Foreskin keratinocyte (primary cell): ENCODE measurements at places on chromosomes 2 and 18. TPM values are rescaled to one million over a fixed set of nuclear protein-coding genes. Genes with fewer than 3 reads are reported as not detected.
A peak's percentile ranks its signal among the peaks of the same experiment; 100 is the strongest.

GRCh38 chr2:120539937-120540718 is 194.2 kb downstream of the INHBB start:
- peak; percentile 70 for DNase-seq

GRCh38 chr2:137117385-137117784 is 352.0 kb downstream of the THSD7B start:
- peak; percentile 18 for DNase-seq

DNA sequence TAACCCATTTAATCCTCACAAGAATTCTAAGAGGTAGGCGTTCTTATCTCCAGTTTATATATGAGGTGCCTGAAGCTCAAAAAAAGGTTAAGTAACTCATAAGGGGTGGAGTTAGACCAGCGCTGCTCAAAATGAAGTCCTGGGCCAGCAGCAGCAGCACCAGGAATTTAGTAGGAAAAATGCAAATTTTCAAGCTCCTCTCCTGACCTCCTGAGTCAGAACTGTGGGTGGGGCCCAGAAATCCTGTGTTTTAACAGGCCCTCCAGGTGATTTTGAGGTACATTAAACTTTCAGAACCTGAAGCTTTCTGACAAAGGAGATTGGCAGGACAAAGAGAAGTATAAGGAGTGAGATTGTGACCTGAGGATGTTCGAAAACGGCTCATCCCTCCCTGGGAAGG is 66.0 kb upstream of the CCDC85A start:
- DNase-seq = peak; percentile 58

DNA sequence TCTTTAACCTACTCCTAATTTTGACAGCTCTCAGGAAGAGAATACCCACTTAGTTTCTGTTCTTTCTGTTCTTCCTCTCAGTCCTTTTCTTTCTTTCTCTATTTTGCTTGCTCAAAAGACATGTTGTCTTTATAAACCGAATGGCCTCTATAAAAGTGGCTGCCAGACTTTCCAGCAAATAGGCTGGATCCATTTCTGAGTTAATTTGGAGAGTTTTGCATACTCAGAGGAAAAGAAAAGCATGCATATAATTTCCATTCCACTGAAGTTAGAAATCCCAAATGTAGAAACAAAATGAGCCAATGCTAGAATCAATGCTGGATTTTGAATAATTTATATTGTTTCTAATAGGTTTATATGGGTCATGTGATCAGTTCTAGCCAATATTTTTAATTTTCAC is 65.9 kb downstream of the FAM124B start:
- DNase-seq = no peak

- DNase-seq = no peak
Observed at GRCh38 chr2:239293775-239294430, 106.9 kb downstream of the HDAC4 start.

DNA sequence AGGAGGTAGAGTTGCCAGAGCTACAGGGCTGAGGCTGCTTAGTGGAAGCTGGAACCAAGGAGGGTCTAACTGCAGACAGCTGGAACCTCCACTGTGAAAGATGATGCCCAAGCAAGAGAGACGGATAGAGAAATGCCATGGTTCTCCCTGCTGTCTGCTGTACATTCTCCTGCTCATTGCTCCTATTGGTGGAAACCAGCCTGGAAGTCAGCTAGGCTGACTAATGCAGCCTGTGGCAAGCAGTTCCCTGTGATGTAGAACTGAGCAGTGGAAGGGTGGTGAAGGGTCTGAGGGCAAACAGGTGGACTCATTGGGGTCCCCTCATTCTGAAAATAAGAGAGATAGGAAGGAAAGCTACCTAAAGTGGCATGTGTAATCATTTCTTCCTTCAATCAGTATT is 563.6 kb downstream of the SLC4A3 start:
- no peak for DNase-seq

DNA sequence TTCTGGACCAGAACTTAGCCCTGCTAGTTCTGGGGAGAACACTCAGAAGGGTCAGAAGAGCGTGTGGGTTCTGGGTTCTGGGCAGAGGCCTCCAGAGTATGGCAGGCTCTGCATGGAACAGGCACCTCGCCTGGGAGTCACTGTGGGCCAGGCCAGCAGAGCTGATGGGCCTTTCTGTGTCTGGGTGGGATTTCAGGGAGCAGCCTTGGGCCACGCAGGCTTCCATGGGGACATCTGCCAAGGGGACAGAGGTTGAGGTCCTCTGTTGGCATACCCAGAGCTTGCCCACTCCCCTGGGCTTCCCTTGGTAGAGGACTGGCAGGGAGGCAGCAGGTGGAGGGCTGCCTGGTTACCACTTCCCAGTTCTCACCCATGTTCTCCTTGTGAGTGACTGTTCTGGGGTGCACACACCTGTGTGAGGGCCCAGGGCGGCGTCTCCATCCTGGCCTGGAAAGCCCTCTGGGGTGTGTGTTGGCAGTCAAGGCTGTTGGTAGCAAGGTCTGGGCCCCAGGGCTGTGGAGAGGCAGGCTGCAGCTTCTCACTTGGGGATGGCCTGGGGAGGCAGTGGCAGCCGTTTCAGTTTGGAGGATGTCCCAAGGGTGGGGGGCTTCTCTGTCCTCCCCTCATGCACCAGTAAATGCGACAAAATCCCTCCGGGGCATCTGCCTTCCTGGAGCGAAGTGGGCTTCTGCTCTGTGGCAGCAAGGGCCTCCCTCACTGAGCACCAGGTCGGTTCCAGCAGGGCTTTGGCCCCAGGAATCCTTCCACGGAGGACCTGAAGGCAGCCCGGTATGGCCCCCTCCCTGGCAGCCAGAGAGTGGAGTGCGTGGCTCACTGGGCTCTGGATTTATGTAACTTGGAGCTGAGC is 74.6 kb upstream of the HDAC4 start:
- DNase-seq = no peak

DNA sequence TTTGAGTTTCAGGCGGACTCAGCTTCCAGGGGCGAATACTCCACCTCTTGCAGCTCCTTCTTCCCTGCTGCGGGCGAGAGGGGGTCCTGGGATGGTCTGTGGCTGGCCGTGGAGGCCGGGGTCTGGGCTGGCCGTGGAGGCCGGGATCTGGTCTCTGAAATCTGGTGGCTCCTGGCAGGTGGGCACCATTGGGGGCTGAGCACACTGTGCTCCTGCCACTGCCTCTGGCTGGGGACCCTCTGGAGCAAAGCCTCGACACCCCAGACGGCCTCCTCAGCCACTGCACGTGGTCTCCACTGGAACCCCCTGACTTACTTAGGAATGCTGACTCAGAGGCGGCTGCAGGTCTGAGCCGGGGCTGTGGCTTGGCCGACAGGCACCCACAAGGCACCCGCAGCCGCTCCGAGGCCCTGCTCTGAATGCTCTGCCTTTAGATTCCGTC is 100.1 kb upstream of the ALKAL2 start:
- no peak for DNase-seq

DNA sequence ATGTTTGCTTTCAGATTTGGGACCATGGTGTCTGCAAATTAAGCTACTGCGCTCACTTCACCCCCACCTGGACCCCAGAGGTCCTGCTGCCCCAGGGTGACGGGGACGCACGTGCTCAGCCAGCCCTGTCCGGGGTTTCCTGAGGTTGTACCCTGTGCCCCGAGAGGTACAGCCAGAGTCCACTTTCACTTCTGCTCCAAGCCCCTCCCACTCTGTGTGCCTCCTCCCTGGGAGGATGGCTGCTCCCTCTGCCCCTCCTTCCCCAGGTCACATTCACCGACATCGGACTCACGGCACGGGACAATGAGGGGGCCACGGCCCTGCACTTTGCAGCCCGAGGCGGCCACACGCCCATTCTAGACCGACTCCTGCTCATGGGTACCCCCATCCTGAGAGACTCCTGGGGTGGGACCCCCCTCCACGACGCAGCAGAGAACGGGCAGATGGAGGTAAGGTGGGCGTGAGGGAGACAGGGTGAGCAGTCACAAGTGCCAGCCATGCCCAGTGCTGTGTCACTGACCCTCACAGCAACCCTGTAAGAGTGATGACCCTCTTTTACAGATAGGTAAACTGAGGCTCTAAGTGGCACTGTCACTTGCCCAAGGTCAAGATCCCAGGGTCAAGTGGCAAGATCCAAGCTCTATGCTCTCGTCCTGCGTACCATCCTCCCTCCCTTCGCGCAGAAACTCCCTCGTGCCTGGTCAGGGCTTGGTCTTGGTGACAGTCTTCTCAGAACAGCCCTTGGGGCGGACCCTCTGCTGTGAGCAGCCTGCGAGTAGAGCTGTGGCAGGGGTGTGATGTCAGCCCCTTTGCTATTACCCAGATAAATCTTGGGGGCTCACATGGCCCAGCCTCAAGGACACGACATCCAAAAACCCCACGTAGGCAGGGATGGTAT is 7.6 kb downstream of the ESPNL start:
- no peak for DNase-seq

- no peak for DNase-seq
Observed at GRCh38 chr18:56444201-56444600, 194.2 kb downstream of the TXNL1 start.

DNA sequence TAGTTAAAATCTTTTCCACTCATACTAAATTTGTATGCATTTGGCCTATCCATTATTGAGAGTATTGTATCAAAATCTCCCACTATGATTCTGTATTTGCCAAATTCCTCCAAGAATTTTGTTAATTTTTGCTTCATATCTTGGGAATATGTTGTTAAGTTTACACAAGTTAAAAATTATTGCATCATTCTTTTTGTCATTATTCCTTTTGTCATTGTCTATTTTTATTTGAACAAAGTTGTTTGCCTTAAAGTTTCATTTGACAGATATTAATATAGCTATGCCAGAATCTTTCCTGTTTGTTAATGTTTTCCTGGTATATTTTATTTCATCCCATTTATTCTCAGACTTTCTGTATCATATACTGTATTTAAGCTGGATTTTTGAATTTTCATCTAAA is 41.3 kb downstream of the LOXHD1 start:
- DNase-seq = no peak

GRCh38 chr2:205687641-205687956 is 5.3 kb downstream of the NRP2 start:
- no peak for DNase-seq

DNA sequence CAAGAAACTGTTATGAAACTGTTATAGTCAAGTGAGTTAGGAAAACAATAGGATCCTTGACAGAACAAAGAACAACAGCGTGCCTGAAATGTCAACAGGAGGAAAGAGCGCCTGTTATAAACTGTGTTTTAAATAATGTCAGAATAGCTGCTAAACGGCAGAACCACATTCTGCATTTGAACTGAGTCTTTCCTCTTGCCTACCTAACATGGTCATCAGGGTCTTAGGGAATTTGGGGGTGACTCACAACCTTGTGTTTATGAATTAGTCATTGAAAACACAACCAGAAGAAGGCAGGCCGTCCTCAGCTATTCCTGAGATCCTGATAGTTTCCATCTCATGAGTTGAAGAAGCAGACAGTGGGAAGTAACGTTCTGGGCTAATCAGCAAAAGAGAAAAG is 222.0 kb upstream of the FN1 start:
- DNase-seq = peak; percentile 84

- DNase-seq = no peak
Observed at GRCh38 chr2:62691186-62691585, 14.3 kb upstream of the EHBP1 start.

- DNase-seq = peak; percentile 62
Observed at GRCh38 chr2:231709981-231710798, 1.9 kb downstream of the PTMA start.

DNA sequence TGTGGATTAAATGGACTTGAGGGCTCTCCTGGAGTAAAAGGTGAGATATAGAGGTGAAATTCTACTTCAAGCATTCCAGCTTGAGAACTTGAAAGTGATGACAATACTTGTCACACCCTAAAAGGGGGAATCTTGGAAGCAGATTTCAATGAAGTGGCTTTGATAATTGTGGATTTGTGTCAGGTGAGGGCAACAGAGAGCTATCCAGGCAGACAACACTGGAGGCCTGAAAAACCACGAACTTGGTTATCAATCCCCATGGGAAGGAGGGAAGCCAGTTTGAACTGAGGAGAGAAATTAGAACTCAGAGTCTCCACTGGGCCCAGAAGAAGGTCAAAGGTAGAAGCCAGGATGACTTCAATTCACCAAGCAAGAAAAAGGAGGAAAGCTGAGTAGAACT is 263.9 kb downstream of the FIGN start:
- DNase-seq = peak; percentile 28

GRCh38 chr2:4214444-4215205 is 511.2 kb downstream of the DCDC2C start:
- no peak for DNase-seq

GRCh38 chr2:207616185-207616584 is 9.0 kb downstream of the METTL21A start:
- DNase-seq = peak; percentile 80

Gene RUFY4
- total RNA-seq = not detected in 2 replicates

Gene AQP4
- total RNA-seq = not detected in 2 replicates

Gene ATOH8
- not detected in 2 replicates for total RNA-seq

Gene STPG4
- 0.07 TPM in 1 of 2 replicates, not detected in the other for total RNA-seq

Gene MYCN
- 0.10 TPM in 1 of 2 replicates, not detected in the other for total RNA-seq

Gene RND3
- 60.8 and 61.3 TPM in 2 replicates for total RNA-seq

Gene MEP1B
- not detected in 2 replicates for total RNA-seq

Gene UGT1A3
- 0.14 and 0.88 TPM in 2 replicates for total RNA-seq
